Hindlimb muscle (tissue), 1 donor: ENCODE measurements at places on chromosomes 12 and 14.

DNA sequence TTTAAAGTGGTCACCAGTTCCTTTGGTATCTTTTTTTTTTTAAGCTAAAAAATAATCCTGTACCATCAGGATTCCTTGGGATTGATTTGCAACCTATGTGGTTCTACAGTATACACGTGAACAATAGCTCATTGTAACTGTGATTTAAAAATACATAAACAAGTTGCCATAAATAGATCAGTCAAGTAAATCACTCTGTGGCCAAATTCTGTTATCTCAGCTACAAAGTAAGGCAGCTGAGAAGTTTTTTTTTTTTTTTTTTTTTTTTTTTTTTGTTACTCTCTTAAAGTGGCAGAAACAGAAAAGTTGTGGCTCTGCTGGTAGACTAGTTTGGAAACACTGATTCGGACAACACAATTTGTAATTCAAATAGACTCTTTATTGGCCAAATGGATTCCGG is 104.5 kb downstream of the PRICKLE1 start:
- DNase-seq, result no peak

DNA sequence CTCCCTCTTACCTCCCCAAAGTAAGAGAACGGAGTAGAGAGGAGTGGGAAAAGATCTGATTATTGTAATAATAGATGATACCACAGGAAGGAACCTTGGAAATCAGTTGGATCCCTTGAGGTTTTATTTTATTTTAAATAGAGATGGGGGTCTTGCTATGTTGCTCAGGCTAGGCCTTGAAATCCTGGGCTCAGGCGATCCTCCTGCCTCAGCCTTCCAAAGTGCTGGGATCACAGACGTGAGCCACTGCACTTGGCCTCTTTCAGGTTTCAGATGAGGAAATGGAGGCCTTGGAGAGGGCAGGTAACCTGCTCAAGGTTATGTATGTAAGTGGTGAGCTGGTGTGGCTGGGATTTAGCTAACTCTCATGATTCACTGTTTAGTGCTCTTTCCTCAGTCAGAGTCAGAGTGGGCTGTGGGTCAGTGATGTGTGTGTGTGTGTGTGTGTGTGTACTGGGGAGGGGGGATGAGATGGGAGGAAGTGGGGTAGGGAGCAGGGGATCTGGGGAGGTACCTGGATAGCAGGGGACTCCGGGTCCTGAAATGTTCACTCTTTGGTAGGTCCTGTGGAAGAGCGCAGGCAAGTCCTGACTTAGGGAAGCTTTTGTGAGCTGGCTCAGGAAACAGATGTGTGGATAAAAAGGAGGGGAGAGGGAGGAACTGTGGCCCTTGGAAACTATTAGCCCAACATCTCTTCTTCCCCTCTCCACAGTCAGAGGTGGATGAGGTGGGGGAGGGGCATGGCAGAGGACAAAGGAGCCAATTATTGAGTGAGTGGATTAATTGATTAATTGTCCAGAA is 4.7 kb upstream of the CISTR start:
- no peak for DNase-seq

DNA sequence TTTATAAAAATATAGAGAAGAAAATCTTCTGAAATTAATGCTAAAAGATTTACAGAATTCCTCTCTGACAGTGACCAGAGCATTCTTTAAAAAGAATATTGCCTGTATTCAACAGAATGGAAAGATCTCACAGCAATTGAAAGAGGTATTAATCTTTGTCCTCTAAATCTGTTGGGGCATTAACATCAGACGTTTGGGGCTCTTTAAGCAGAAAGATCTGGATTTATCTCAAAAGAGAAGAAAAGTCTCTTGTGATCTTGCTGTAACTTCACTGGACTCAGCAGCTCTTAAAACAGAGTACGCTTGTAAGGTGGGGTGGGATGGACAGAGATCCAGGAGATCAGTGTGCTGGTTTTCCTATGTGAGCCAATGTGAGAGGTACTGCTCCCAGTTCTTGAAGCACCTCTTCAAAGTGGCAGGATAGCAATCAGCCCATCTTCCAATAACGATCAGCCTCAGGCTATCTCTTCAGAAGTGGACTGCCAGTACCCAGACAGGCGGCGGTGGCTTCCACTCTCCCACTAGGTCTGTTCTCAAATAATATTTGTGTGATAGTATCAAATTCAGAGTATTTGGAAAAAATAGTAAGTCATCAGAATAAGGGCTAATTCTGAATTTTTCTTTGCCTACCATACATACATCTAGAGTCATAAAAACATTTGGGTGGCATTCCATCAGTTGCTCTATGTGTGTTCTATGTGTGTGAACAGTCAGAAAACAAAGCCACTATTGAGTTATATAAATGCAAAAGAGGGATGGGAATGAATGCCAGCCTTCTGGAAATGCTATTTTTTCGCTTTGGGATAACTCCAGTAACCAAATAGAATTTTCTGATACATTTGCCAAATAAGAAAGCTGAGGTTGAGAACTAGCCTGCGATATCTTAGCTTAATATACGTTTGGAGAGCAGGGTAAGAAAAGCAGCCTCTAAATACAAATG is 237.4 kb upstream of the RGS6 start:
- no peak for DNase-seq

- no peak for DNase-seq
Measured at GRCh38 chr14:23146980-23147379, 27.9 kb upstream of the CEBPE start.

DNA sequence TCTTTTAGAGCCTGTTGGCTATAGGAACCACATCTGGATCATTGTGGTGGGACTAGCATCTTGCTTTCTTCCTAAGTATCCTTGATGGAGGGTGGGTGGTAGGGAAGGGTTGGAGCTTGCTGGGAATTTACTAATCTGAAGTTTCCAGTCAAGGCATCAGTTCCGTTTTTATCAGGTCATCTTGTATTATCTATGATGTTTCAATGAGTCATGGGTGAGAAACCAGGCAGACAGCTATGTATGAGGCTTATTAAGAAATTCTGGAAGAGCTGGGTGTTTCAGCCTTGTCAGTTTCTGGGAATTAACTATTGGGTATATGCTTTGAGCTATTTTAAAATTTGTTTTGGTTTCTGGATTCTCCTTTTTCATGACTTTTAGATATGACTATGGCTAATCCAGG is 11.3 kb downstream of the TSFM start:
- no peak for DNase-seq
